H1 (cell line): ENCODE measurements at places on chromosomes 16 and 17.

GRCh38 chr17:3032258-3033247 lies 30.9 kb downstream of the OR1D5 start:
- DNase-seq: peak; percentile 39

DNA sequence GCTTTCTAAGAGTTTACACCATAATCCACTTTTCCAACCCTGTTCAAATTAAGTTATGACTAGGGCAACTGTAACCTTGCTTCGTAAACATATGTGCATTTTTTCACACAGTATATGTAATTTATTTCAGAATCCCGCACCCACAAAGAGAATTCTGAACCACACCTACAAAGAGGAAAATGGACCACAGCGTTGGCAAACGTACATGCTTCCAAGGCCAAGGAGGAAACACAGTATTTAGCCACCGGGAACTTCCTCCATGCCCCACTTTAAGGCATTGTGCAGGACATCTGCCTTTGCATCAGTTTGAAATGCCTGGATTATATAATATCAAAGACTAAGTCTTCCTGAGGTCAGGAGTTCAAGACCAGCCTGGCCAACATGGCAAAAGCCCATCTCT lies 2.1 kb downstream of the SPATA22 start:
- no peak for DNase-seq

- no peak for DNase-seq
These were observed 336.5 kb upstream of the CDH5 start for GRCh38 chr16:66030036-66030435.

- DNase-seq: no peak
These were observed 12.2 kb downstream of the CMC2 start for GRCh38 chr16:80994451-80994850.

DNA sequence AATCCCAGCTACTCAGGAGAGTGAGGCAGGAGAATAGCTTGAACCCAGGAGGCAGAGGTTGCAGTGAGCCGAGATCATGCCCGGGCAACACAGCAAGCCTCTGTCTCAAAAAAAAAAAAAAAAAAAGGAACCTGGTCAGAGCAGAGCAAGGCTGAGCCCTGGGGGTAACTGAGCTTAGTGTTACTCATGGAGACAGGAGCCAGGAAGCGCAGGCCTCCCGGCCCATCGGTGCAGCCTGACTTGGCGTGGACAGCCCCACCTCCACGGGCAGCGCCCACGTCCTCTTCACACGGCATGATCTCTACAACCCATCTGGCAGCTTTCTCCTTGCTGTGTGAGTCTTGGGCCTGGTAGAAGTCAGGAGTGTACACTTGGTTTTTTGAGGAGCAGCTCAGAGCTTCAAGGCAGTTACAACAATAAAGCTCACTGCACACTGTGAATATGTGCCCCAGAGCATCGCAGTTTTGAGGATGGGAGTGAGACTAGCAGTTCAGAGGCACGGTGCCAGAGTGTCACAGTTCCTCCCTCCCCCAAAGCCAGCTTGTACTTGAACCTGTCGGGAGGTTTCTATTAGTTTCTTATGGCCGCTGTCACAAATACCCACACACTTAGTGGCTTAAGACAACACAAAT lies 129.9 kb downstream of the RAP1GAP2 start:
- DNase-seq: no peak

DNA sequence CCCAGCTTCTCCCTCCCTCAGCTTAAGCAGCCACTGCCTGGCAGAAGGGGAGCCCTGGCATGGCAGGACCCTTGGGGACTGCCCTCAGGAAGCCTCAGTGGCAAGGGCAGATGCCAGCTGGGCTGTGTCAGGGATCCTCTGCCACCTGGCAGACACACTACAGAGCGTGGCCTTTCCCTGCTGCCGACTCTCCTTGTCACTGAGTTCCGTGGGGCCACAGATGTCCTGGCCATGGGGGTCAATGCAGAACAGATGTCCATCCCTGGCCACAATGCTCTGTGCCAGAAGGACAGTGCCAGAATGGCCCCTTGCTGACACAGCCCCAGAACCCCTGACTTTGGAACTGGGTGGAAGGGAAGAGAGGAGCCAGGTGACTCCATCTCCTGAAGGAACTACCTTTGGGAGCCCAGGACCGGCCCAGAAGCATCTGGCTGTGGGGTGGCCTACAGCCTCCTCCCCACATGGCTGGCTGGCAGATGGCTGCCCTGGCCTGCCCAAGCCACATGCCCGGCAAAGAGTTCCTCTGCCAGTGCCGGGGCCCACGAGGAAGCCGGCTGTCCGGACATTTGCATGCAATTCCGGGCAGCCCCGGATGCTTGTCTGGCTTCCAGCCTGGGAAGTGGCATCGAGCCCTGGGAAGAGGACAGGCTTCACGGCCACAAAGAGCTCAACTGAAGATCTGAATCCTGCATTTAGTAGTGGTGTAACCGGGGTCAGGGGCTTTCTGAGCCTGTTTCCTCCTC lies 24.1 kb downstream of the NPTX1 start:
- DNase-seq: no peak

GRCh38 chr17:66415366-66416206 lies 113.2 kb downstream of the PRKCA start:
- no peak for DNase-seq

DNA sequence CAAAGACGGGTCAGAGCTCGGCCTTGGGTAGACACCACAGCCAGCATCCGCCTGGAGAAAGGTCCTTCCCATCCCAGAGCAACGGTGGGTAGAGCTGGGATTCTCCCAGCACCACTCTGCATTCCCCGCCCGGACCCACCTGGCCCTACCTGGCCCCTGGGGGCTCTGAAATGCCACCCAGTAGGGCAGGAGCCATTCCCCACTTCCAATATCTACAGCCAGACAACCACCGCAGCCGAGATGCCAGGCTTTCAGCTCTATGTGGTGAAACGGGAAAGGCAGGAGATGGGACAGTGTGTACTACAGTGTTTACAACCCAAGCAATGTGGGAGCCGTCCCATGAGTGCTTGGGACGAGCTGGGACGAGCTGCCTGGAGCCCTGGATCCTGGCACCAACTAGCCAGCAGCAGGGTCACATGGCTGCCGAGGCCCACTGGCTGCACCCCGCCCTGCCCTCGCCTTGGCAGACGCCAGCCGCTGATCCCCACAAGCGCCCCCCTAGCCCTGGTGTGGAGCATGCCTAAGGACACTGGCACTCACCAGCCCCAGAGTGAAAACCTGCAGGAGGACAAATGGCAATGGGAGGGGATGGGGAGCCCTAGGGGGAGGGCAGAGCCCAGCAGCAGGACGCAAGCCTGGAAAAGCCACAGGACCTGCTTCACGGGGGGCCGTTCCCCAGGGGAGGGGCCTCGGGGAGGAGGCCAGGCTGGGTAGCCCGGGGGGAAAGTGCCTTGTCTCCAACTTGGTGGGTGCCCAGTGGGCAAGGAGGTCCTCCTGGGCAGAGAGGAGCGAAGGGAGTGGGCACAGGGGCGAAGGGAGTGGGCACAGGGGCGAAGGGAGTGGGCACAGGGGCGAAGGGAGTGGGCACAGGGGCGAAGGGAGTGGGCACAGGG lies 13.5 kb downstream of the TMC6 start:
- DNase-seq: no peak

DNA sequence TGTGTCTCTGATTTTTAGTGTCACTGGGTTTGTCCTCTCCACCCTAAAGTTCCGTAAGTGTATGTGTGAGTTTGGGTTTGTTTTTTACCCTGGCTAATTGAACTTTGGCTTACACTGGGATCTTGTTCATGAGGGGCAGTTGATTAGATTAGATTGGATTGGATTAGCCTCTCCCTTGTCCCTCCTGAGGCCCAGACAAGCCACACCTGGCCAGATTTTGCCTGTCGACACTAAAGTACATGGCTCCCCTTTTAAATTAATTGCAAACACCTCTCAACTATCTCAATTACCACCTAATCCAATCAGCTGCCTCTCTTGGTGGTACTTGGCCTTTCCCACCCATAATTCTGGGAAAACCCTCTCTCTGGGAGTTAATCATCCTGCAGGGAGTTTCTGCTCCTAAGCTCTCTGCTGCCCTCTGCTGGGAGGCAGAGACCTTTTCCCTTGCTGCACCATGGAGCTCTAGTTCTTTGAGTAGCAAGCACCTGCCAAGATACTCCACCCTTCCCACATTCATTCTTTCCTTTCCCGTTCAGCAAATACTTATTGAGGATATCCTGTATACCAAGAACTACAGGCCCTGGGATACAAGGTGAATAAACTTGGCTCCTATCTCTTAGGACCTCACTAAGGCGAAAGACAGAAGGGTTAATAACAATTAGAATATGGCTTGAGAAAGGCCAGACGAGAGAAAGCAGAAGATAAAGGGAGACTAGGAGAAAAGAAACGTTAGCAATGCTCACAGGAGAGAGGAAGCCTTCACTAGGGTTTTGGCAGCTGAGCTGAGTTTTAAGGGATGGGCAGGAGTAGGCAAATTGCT lies 60.0 kb upstream of the MPHOSPH6 start:
- peak; percentile 43 for DNase-seq

GRCh38 chr16:87236516-87237115 lies 80.6 kb downstream of the C16orf95 start:
- no peak for DNase-seq

- DNase-seq: peak; percentile 7
These were observed 886.3 kb upstream of the RBFOX1 start for GRCh38 chr16:6446370-6446769.

GRCh38 chr16:3546986-3547682 lies 30.1 kb downstream of the NLRC3 start:
- DNase-seq: no peak

DNA sequence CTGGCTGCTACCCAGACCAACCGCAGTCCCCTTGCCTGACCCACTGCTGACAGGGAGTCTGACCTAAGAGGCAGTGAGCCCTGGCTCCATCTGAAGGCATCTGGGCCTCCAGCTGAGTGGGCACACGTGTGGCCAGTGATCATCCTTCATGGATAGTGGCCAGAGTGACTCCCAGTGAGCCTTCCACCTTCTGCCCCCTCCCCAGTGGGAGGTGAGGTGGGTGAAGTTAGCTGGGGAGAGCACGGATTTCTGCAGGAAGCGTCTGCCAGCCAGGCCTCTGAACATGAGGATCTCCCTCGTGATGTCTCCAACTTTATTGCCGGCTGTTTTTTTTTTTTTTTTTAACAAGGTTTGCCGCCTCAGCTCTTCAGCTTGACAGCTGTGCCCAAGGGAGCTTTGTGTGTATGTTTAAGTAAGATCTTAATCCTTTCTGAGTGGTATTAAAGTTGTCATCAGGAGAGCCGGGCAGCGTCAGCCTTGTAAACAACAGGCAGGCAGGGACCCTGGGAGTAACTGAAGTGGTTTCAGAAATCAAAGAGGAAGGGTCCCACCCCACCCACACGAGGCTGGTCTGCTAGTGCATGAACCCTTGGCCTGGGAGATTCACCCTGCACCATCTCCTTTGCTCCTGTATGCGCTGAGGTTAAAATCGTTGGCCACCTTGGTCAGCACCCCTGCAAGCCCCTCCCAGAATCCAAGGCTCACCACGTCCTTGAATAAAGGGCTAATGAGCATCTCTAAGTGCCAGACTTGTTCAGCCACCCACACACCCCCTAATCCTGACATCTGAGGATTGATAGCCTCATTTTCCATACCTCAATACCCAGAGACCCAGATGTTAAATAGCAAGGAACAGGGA lies 33.3 kb downstream of the RHBDL3 start:
- no peak for DNase-seq

DNA sequence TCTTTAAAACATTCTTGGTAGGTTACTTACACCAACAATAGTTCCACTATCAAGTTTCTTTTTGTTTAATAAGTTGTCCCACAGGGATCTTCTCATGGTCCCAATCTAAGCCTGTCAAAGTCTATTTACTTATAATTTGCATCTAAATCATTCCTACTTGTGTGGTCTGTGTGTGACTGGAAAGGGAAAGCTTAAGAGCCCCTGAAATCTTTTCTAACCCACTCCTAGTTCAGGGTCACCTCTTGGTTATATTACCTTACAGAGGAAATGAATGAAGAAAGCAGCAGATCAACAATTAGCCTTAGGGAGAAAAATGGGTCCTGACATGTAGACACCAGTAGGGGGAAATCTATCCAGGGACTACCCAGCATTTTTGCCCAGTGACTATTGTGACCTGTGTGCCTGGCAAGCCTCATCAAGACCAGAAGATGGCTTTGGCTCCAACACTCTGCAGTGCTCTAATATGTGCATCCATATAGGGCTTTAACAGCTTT lies 110.4 kb upstream of the HAS3 start:
- DNase-seq: no peak

GRCh38 chr17:27630607-27631410 lies at the start of gene LGALS9:
TSS of gene LGALS9 (plus strand) at chr17:27631188. CDS start at chr17:27631266, 78 bp downstream.
- DNase-seq: no peak

GRCh38 chr16:88857728-88858339 lies 907 bp downstream of the TRAPPC2L start:
- peak; percentile 80 for DNase-seq

DNA sequence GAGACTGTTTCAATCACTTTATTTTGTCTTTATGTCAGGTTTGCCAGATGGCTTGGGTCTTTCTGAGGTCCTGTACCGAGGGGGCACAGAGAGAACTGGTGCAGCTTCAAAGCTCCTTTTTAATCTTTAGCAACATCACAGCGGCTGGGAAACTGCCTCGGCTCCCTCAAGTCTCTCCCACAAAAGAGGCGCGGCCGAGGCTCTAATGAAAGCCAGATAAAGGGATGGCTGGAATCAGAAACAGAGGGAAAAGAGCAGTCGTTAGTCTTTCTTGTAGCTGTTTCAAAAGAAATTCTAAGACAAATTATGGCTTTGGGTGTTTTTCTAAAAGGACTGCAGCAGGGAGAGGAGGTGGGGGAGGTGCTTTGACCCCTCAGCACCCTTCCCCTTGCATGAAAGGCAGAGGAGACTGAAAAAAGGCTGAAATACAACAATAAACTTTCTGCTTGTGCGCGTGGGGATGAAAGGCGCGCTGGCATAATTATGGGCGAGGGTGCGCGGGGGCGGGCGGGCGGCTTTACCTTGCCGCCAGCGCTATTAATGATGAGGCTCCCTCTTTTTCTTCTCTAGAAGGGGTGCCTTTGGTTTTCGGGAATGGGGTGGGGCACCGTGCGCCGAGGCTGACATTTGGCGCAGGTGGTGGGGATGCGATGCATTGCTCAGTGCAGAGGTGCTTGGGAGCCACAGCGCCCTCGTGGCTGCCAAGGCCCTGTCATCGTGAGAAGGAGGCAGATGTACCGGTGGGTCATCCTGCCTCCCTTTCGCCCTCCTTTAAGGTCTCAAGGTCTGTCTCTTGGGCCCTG lies 22.3 kb upstream of the BRD7 start:
- DNase-seq: peak; percentile 37

DNA sequence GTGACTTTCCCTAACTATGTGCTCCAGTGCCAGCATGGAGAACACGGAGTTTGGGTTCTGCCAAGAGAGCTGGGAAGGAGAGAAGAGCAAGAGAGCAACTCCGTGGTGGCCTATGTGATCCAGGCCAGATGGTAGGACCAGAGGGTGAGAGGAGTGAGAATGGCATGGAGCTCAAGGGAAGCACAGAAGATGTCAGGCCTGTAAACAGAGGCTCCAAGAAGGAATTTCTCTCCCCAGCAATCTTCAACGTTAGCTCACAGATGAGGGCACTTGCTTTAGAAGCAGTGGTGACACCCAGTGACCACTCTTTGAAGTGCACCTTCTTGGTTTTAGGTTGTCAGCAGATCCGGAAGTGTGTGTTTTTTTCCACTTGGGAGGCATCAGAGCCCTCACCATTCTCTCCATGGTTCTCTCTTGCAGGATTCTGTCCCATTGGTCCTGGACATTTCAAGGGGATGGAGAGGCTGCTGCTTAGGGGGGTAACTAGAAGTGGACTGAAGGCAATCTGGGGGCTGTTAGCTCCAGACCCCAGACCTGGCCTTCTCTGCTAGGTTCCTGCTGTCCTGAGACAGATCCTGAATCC lies 18.1 kb upstream of the TMEM98 start:
- peak; percentile 80 for DNase-seq

- no peak for DNase-seq
These were observed 2.5 kb downstream of the KRTAP9-6 start for GRCh38 chr17:41267711-41268110.

GRCh38 chr17:1047177-1047878 lies 50.4 kb downstream of the TIMM22 start:
- no peak for DNase-seq

- no peak for DNase-seq
These were observed 11.7 kb downstream of the CACNG1 start for GRCh38 chr17:67055811-67056745.
